H7 (cell line): ENCODE measurements at places on chromosomes 13 and 19.

DNA sequence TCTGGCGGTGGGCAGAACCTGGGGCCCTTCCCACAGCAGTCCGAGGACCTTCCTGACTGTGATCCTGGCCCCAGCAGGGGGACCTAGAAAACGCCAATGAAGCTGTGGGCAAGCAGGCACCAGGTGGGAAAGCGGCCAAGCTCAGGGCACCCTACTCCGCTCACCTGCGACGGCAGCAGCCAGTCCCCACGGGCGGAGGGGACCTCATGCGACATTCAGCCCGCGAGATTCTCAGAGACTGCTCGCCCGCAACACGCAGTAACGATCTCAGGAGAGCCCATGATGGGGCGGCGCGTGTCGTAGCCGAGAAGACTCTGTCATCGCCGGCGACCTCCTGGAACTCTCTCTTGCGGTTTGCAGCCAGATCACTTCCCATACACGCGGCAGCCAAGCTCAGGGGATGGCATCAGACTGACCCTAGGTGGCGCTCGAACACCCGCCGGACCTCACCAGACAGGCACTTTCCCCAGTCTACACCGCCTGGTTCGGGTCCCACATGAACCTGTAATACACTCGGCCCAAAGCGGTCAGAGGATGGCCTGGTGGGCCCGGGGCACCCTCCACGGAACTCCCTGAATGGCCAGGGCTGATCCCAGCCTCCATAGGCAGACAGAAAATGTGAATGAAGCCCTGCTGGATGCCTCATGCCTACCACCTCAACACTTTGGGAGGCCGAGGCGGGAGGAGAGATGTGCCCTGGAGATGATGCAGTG, 26.5 kb downstream of the MAN2B1 start:
- DNase-seq, result peak; percentile 95

DNA sequence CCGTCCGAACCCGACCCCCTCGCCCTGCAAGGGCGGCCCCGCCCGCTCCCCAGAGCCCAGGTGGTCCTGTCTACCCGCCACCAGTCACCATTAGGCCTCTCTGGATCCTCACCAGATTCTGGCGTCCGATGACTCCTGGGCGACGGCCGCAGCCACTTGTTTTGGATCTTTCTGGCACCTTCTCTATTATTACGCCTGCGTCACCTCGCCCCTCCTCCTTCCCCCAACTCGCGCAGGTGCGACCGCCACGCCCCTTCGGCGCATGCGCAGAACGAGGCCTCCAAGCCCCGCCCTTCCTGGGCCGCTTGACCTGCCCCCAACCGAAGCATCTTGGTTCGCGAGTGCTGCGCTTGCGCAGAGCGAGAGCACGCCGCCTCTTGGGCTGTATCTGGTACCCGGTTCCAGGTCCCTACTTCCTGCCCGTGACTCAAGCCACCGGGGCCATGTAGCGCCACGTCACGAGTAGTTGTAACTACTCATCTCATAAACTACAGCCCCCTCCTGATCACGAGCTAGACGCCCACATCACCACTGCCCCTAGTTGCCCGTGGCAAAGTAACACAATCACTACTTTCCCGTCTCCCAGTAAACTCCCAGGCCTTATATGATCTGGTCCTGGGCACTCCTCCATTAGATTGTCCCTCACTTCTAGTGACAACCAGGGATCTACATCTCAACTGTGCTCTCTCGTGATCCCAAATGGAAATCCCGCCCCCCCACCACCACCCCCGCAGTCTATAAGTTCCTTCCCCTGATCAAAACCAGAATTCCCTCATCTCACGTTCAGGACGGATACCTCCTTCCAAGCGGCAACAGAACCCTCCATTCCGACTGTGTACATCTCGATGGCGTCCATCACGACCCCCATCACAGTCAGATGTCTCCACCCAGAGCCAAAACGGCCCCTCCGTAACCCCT, at the start of gene DEDD2:
Gene DEDD2, minus strand, starts transcription at position 158 of the 918 bp plus-strand sequence. CDS start 670 bp downstream, outside the sequence.
- DNase-seq, result peak; percentile 98

GRCh38 chr13:51041126-51041525, 69.9 kb downstream of the C13orf42 start:
- DNase-seq, result no peak

- no peak for DNase-seq
These were observed 1.8 kb downstream of the EXOSC5 start for GRCh38 chr19:41395355-41395754.

DNA sequence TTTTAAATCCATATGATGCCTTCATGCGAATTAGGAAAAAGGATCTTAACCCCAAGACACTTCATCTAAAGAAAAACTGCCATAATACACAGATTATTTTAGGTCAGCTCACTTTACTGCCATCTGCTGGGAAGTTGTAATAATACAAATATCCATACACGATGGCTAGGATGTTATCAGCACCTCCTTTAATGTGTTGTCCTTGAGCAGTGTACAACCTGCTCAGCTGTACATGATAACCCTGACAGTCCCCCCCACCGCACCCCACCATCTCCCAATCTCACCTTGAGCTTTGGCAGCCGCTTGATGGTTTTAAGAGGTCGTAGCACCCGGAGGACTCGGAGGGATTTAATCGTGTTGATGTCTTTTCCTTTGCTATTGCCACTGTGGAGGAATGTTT, 112.2 kb downstream of the IER2 start:
- peak; percentile 51 for DNase-seq

GRCh38 chr19:5592531-5593342, 25.0 kb upstream of the TINCR start:
- DNase-seq, result no peak

DNA sequence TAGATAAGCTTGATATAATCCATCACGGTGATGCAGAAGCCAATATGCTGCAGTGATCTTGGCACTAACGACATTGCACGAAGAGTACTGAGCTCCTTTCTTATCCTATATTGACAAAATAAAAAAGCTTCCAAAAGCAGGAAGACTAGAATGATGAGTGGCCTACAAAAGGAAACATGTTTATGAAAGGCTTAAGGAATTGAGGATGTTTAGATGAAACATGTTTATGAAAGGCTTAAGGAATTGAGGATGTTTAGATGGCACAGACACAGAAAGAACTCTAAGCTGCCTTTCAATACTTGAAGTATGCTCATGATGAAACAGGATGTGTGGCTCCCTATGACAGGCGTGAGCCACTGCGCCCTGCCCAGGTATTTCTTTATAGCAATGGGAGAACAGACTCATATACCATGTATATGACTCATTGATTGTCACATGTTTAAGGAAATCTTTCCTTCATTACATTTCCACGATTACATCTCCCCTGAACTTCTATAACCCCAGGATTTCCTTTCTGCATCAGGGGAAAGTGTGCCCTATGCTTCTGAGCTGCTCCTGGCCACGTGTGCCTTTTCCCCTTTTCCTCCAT, 690.8 kb upstream of the ARGLU1 start:
- DNase-seq, result no peak

- DNase-seq, result peak; percentile 20
These were observed 3.2 kb downstream of the PIN1 start for GRCh38 chr19:9838324-9838723.

DNA sequence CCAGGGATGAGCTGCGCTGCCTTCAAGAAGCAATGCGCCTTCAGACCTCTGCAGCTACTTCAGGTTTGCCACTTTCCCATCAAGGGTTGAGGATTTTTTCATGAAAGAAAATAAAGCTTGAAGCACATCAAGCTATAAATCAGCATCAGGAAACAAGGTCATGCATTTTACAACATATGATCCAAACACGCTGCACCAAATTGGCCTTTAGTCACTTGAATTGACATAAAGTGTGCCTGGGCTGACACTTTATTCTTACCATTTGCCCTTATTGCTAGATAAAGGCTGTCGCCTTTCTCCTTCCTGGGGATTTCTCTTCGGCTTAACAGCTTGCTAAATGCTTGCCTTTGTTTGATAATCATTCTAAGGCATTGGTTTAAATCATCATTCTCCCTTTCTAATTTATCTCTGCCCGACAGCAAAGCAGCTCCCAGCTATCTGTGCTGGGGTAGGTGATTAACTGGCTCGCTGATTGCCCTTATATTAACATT, 87.7 kb downstream of the LHFPL6 start:
- DNase-seq, result no peak

- DNase-seq, result no peak
These were observed 20.3 kb downstream of the PLA2G4C start for GRCh38 chr19:48090281-48090802.

- no peak for DNase-seq
These were observed 110.2 kb downstream of the KLF5 start for GRCh38 chr13:73168953-73169401.

DNA sequence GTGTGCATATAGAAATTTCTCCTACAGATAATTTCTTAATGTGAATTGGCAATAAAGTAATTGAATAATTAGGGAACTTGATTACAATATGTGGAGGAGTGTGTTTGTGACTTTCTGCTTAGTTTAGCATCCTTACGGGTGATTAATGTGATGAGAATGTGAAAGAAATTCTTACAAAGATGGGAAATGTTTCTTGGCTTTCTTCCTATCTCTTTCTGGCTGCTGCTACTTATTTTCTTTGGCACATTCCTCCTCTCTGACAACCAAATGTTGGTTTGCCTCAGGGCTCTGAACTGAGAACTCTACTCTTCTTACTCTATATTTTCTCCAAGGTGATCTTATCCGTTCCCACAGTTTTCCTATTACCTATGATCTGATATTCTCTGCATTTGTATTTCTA, 300.1 kb downstream of the TBC1D4 start:
- DNase-seq, result no peak

GRCh38 chr13:98534821-98535220, 42.1 kb downstream of the STK24 start:
- DNase-seq, result no peak

GRCh38 chr19:50820086-50820485, 3.5 kb downstream of the KLK1 start:
- DNase-seq, result no peak
